ENCODE measurements at places on chromosomes 13 and 19.
A peak's percentile ranks its signal among the peaks of the same experiment; 100 is the strongest.

- no peak for DNase-seq
These were observed 2.5 kb downstream of the ZNF428 start for GRCh38 chr19:43616954-43617353.

DNA sequence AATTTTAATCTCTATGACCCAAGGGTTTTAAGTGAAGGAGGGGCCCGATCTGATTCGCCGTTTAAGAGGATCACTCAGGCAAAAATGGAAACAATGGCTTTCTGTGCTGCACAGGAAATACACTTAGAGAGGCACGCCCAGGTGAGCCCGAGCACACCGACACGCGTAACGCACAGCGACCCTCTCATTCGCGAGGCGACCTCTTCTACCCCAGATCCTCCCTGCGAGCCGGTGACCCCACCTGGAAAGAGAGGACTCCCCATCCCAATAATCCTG lies 216 bp downstream of the SH2D3A start:
- no peak for DNase-seq

DNA sequence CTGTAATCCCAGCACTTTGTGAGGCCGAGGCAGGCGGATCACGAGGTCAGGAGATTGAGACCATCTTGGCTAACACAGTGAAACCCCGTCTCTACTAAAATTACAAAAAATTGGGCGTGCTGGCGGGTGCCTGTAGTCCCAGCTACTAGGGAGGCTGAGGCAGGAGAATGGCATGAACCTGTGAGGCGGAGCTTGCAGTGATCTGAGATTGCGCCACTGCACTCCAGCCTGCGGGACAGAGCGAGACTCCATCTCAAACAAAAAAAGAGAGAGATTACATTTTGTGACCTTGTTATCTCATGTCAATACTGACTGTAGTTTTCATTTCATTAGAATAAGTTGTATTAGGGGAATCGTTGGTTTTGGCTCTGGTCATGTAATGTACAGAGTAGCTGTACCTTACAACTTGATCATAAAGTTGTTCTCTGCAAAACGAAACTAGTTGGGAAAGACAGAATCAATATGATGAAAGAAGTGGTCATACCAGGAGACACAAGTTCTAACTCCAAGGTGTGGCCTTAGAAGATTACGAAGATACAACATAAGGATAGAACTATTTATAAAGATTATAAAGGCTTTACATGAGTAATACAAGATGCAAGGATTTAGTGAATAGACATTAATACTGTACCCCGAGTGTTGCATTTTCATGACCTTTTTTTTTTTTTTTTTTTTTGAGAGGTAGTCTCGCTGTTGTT lies 15.3 kb downstream of the TMEM38A start:
- DNase-seq, result no peak

- DNase-seq, result no peak
These were observed 20.7 kb upstream of the CLN5 start for GRCh38 chr13:76971215-76971614.

DNA sequence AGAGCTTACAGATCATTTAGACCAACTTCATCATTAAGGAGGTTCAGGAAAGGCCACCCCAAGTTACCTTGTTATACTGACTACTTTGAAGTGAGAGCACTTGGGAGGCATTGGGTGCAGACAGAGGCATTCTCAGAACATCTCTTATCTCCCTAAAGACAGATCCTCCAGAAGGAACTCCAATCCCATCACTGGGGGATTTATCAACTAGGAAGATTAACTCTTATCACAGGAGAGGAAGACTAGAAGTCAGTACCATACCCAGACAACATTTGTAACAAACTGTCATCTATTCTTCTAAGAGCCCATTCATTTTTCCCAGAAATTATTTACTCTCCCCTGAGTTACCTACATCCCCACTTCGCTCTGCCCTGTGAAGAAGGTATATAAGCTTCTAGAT lies 5.8 kb upstream of the RFXAP start:
- no peak for DNase-seq

DNA sequence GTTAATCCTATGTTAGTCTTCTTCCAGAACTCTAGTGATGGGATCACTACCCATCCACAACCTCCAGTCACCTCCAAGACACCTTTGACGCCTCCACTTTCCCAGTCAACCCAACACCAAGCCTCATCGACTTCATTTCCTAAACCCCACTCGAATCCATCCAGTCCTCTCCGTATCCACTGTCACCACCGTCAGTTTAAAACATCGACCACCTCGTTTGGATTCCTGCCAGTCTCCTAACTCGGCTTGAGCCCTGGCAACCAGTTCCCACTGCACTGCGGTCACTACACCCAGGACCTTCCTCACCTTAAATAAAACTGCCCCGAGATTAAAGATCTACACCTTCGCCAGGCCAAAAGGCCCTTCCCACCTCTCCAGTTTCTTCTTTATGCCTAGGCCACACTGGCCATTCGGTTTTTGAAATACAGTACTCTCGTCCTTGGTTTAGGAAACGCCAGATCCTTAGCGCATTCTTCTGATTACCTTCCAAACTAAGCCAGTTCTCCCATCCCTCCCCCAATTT lies 1.2 kb downstream of the MTIF3 start:
- DNase-seq, result no peak

- no peak for DNase-seq
These were observed 3.7 kb upstream of the TCF3 start for GRCh38 chr19:1655987-1656608.

DNA sequence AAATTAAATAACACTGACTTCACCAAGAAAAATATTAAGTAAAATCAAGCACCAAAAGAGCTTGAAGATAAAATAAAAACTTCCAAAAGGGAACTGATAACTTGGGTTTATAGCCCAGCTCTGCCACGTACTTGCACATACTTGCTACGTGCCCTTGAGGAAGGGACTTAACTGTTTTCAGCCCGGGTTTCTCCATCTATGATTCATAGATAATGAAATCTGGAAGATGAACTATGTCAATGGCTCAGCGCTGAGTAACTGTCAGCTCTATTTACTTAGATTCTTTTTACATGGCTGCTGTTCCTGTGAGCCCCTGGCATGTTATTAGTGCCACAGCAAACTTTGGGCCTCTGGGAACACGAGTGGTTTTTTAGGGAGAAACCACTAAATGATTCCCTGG lies 9.6 kb upstream of the ZC3H13 start:
- no peak for DNase-seq

GRCh38 chr13:112881656-112882554 lies 87.1 kb upstream of the MCF2L start:
- DNase-seq, result no peak

DNA sequence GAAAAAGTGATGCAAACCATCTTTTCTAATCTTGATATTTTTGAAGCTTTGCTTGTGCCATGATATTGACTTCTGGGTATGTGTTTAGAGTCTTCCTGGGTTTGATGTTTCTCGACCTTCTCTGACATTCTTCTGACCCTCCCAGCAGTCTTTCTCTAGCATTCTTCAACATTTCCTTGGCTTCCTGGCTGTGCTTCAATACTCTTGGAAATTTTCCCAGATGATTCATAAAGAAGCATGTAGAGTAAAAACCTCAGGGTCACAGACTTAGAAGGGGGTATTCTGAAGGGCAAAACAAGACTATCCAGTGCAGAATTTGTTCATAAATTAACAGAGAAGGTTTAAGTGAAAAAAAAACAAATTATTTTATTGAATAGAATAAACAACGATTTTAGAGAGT lies 946.3 kb upstream of the PCDH9 start:
- DNase-seq, result no peak

- no peak for DNase-seq
These were observed 4.4 kb downstream of the TNFRSF19 start for GRCh38 chr13:23574421-23575145.

- no peak for DNase-seq
These were observed 56.9 kb downstream of the RFC3 start for GRCh38 chr13:33874871-33875270.

DNA sequence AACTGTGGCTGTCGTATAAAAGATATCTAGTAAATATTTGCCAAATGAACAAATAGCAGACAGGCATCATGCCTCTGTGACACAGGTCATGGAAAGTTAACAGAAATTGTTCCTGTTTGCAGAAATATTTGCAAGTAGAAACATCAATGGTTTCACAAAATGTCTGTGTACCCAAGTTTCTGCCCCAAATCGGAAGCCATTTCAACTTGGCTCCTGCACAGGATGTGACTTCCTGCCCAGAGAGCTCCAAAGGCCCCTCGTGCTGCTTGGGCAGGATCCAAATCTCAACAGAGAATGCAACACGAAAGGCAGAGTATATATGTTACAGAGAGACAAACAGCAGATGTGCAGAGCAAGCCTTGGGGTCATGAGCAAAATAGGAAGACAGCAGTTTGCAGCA lies 95.5 kb upstream of the SERP2 start:
- peak; percentile 78 for DNase-seq

DNA sequence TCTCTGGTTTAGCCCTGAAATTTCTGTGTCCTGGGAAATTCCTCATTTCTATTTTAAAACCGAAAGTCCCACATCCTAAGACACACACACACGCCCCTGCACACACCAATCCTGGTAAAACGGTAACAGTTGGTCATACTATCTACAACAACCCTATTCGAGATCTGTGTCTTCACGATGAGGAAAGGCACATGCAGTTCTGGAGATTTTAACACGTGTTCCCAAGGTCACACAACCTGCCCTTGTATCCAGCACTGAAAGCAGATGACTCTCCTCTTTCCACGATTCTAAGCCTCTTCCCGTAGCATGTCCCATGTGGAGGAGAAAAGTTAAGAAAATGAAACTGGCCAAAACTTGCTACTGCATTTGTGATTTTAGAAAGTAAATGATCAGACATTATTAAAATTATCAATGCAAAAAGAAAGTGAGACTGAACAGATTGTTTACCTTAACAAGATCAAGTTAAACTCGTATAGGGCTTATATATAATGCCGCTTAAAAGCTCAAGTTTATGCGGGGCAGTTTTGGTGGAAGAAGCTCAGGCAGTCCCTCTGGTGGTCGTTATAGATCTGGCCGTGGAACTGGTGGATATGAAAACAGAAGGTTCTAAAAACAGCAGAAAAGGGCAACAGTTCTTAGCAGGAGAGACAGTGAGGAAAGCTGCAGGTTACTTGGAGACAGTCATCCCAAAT lies 32.7 kb downstream of the VSTM1 start:
- DNase-seq, result no peak

- peak; percentile 14 for DNase-seq
These were observed 630 bp downstream of the COQ8B start for GRCh38 chr19:40716031-40716481.

DNA sequence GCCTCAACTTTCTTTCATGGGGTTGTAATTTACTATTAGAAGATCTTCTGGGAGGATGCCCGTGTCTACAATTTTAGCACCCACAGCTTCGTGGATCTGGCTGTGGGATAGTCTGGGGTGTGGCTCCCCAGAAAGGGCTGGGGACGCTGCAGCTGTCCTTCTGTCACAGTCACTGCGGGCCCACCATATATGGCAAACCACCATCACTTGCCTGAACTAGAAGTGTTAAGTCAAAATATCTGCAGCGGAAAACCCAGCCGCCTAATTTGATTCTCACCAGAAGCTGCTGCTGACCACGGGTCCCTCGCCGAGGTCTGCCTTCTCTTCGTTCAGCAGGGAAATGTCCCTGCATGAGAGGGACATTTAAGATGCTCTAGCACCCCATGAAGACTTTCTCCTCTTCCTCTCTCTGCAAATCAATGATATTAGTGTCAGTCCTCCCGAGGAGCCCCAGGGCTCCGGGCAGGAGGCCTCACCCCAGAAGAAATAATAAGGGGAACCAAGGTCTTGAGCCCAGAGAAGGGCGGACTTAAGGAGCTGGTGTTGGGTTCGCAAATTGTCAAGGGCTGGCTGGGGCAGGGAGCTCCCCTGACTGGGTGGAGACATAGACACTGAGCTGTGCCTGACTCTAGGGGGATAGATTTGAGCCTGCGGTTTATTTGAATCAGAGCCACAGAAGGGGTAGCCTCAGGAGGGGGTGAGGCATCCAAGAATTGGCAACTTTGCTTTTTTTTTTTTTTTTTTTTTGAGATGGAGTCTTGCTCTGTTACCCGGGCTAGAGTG lies 3.0 kb upstream of the MATK start:
- DNase-seq, result no peak

DNA sequence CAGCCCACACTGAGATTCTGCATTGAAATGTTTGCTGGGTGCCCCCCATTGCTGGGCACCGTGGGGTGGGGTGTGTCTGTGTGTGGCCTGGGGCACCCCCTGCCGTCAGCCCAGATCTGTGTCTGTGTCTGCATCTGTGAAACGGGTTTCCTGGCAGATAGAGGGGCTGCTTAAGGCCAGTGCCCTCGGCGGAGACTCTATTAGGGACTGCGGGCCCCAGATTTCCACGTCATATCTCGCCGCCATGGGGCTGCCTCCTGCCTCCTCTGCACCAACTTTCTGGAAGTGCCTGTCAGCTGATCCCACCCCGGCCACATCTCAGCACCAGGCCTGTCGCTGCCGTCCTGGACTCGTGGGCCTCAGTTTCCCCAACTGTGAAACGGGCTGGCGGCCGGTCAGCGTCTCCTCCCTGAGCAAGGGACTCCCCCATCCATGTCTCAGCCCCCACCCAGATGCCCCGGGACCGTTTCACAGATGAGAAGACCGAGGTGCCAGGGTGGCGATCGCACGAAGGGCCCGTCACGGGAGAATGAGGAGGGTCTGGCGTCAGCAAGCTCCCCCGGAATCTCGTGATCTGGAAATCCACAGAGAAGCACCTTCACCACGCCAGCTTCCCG lies 21.4 kb downstream of the ARID3A start:
- no peak for DNase-seq

DNA sequence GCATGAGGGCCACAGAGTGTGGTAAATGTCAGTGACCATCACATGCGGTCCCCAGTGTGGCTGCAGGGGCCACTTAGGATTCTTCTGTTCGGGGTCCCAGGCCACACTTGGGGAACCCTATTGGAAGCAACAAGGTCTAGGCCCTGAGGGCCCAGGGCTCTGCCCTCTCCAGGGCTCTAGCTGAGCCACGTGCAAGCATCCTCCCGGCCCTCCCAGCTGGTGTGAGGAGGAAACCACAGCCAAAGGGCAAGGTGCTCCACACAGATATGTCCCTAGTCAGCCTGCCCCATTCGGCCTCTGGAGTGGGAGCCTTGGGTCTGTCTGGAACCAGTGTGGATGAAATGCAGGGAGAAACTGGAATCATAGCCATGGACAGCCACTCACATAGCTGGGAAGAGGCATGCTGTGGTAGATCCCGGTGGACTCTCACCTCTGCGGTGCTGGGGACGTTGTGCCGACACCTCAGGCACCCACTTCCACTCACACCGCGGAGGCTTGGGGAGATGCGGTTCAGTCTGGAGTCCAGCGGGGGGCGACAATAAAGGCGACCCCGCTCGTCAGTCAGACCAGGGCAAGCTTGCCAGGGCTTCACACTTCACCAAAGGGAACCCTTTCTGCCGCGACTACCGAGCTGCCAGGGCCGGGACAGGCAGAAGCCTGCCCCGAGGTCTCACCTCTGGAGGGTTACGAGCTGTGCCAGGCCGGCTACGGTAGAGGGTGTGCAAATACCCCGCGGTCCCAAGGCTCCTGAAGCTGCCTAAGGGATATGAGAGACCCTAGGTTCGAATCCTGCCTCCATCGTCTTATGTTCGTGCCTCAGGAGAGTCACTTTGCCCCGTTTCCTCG lies 4.3 kb upstream of the ZNF497 start:
- no peak for DNase-seq

- DNase-seq, result no peak
These were observed 199.6 kb upstream of the IRS2 start for GRCh38 chr13:109985871-109986450.

Data from DND-41 (cell line).